Activated CD4-positive, alpha-beta T cell treated with anti-CD3 and anti-CD28 coated beads, Interleukin-2, amount 50 U/mL, for 48 hours (primary cell): ENCODE measurements at places on chromosomes 2 and 18.

- DNase-seq, result no peak
Measured at GRCh38 chr2:224060783-224061482, 21.8 kb upstream of the SERPINE2 start.

GRCh38 chr2:120445449-120446143, 99.7 kb downstream of the INHBB start:
- no peak for DNase-seq

- no peak for DNase-seq
Measured at GRCh38 chr2:234029150-234029733, 21.3 kb upstream of the SPP2 start.

- no peak for DNase-seq
Measured at GRCh38 chr18:23719634-23720201, 30.5 kb downstream of the LAMA3 start.

DNA sequence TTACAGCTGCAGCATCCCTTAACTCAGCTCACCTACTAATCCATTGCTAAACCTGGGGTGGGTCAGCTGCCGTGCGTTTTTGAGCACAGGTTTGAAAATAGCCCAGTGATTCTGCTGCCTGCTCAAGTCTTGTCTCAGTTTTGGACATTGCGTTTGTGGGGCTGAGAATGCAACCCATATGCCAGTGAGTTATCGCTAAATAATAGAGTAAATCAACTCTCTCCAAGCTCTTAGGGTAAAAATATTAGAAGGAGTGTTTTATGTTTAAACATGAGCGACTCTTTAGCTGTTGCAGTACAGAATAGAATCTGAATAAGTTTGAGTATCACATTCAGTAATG, 2.1 kb downstream of the TSHZ1 start:
- no peak for DNase-seq

DNA sequence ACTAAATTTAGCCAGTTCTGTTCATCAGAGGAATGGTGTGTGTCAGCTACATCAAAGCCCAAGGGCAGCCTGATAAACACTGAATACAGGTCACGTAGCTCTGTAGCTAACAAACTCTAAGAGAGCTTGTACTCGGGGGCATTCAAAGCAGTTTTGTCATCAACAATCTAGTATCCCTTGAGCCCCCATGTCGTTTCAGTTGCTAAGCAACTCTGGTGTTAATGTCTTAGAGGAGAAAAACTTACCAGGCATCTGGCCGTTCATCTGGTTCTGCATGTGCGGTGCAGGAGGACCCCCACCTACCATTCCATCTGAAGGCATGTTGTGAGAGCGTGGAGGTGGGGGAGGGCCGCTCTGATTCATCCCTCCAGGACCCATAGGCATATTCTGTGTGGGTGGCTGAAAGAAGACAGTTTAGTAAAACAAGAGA, 33.1 kb downstream of the SS18 start:
- no peak for DNase-seq

DNA sequence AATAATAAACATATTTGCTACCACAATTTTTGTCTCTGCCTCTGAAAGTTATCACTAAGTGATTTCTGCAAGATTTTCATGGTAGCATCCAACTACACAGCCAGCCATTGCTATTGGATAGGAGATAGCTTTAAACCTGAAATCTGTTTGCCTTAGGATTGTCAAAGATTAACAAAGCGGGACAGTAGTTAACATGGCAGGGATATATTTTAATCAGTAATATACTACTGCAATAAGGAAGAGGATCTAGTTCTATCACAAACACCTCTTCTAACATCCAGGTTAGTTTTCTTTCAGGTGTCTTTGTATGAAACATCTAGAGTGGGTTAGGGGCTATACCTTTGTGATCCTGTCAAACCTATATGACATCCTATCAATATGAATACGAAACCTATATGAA, 641.3 kb downstream of the DPP10 start:
- DNase-seq, result no peak

GRCh38 chr2:128643221-128644065, 324.8 kb upstream of the HS6ST1 start:
- DNase-seq, result no peak

DNA sequence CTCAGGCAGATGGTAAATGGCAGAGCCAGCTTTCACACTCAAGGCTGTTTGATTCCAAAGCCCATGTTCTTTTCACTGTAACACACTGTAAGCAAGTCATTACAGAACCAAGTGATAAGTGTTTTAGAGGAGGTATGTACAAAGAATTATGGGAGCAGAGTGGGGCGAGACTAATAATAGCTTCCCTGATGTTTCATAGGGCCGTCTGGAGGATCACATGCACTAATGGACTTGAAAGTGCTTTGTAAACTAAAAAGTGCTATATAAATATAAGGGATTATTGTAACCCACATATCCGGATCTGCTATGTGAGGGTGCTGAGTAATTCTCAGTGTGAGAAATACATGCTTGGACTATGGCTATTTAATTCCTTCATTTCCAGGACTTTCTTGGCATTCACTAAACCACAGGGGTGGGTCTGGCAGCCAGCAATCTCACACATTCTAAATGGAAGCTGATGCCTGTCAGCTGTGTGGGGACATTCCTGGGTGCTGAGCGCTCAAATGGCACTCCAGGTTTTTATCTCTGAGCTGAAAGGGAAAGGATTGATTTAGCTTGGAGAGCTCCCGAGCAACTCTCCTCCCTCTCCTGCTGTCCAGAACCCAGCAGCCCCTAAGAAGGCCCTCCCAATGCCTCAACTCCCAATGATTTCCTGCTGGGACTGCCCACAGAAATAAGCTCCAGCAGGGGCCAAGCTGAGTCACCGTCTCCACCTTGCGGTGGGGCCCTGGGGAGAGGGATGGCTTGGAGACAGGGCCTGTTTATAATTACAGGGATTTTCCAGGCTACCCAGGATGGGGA, 222.8 kb downstream of the SOX11 start:
- DNase-seq, result no peak

- no peak for DNase-seq
Measured at GRCh38 chr2:21740484-21740883, 616.7 kb downstream of the TDRD15 start.

GRCh38 chr2:42962508-42962953, 170.1 kb upstream of the HAAO start:
- no peak for DNase-seq

- no peak for DNase-seq
Measured at GRCh38 chr2:159658881-159659873, 42.8 kb upstream of the BAZ2B start.

- no peak for DNase-seq
Measured at GRCh38 chr2:182381225-182381624, 45.6 kb downstream of the PDE1A start.

DNA sequence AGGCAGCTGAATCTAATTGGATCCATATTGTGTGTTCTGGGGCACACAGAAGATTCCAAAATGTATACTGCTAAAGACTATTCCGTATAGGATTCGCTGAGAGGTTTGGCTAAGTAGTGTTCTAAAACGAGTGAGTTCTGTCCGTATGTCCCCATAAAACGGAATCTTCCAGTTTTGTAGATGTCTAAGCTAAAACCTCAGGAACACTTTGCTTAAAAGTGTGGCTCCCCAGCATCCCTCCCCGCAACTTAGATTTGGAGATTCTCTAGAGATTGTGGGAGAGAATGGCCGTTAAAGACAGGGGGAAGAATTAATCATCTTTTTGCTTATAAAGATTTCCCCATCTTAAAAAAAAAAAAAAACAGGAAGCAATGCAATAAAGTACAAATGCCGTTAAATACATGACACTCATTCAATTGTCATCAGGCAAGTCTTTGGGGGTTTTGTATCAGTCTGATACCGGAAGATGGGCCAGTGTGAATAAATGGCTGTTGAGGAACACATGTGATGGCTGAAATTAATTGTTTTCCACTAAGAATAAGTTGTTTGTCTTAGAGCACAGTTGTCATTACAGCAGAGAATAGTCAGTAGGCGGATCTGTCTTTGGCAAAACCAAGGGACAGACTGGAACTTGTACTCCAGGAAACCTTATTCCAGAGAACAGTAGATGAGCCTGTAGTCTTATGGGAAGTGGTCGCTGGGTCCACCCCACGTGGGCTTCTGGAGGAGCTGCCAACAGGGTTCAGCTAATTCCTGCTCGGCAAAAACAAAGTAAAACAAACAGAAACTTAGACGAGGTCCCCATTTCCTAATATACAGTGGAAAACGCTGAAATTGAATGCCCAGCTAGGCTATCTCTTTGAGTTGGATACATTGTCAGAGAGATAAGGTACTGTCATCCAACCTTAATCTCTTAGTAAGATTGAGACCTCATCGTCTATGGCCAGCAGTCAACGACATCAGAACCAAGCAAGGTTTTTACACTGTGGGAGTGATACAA, 1.7 kb downstream of the EMILIN2 start:
- no peak for DNase-seq

- no peak for DNase-seq
Measured at GRCh38 chr2:169877398-169877797, 50.1 kb downstream of the UBR3 start.

GRCh38 chr2:71783215-71783614, 329.9 kb downstream of the DYSF start:
- DNase-seq, result no peak
